ENCODE measurements at places on chromosomes 2 and 18. TPM values are rescaled to one million over a fixed set of nuclear protein-coding genes. Genes with fewer than 3 reads are reported as not detected.

DNA sequence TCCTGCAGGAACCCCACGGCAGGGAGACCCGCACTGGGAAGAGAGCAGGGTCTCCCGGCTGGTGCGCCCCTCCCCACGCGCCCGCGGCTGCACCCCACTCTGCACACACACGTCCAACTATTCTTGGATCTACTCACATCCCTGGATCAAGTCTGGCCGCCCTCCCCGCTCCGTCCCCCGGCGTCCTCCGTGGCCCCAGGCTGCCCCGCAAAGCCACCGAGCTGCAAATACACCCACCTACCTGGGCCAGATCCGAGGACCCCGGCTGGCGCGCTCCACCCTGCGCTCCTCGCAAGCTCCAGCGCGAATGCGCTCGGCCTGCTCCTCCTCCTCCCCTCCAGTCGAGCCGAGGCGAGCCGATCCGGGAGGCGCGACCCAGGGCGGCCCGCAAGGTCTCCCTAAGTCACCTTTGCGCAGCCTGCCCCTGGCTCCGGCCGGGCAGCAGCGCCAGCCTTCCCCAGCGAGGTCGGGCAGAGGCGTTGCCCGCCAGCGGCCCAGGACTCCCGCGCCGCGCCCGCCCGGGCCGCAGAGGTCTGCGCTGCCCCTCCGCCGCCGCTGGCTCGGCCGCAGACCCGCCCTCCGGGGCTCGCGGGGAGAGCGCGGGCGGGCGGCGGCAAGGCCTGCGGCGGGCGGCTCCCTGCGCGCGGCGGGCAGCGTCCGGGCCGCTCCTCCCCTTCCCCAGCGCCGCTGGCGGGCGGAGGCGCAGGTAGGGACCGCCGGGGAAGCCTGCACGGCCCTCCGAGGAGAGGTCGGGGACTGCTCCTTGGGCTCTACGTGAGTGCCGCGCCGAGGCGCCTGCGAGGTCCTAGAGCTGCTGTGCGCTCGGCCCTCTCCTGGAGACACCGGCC is 126.0 kb downstream of the OSBPL1A start:
- DNase-seq, result peak; percentile 72

The DSG4 gene
- polyA plus RNA-seq, result not detected

- no peak for DNase-seq
Observed at GRCh38 chr2:237199577-237199976, 113.9 kb downstream of the COPS8 start.

DNA sequence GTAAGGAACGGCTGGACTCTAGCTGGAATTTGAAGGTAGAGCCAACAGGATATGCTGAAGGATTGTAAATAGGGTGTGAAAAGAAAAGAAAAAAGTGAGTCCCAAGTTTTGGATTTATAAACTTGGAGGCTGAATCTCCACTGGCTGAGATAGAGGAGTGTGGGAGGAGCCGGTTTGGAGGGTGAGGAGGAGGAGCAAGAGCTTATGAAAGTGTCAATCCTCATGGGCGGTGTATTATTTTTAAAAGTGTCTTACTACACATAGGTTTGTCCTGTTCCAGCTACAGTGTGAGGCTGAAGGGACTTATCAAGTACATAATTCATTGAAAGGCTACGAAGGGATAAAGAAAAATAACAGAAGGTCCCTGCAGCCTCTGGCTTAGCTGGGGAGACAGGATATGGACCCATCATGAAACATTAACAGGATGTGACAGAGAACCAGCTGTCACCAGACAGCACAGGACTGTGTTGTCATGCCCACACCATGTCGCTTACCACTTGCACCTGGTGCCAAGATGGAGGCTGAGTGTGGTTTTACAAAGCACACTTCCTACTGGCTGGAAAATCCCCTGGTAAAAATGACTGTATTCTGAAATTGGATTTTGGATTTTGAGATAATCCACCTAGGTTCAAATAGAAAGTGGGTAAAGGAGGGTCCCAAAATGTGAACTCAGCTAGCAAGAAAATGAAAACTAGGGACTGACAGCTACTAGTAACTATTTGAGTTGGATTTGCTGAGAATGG is 2.5 kb upstream of the MREG start:
- DNase-seq, result peak; percentile 17

DNA sequence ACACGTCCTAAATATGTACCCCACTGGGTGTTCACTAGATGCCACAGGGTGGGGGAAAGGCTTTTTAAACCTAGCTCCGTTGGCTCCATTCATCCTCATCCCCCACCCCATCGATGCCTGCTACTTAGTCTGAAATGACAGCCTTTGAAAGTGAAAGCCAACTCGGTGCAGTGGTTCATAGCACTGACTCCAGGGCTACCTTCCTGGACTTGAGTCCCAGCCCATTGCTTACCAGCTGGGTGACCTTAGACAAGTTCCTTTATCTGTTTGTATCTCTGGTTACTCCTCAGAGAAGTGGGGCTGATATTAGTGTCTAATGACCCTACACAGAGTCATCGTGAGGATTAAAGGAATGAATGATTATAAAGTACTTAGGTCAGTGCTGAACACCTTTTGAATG is 24.4 kb downstream of the EHD3 start:
- no peak for DNase-seq

DNA sequence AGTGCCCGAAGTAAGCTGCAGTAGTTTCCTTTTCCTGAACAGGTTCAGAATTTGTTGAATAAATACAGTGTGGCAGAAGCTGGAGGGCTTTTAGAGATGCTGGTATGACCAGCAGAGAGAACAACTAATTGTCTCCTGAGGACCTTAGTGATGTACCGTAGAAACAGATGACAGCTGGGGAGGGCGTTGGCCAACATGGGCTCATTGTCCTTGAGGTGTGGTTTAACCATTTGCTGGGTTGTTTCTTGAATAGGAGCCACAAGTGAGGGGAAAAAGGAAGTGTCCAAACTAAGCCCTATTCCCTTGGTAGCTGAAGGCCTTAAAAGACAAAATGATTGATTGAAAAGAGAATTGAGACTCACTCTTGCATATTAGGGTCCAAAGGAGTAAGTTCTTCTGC is 11.7 kb upstream of the FAM228A start:
- DNase-seq, result no peak

- no peak for DNase-seq
Observed at GRCh38 chr2:211447548-211447947, 891.1 kb downstream of the CPS1 start.
